ENCODE measurements at places on chromosomes 5 and 9.

GRCh38 chr5:74977471-74977870 is 74.9 kb downstream of the GCNT4 start:
- no peak for DNase-seq

GRCh38 chr9:3035579-3036332 is 191.9 kb upstream of the PUM3 start:
- DNase-seq, result no peak

GRCh38 chr9:38026021-38026809 is 42.8 kb downstream of the SHB start:
- DNase-seq, result no peak

- no peak for DNase-seq
Observed at GRCh38 chr9:122158202-122158601, 1.4 kb downstream of the NDUFA8 start.

- DNase-seq, result no peak
Observed at GRCh38 chr5:171476701-171477100, 57.3 kb downstream of the FGF18 start.

All from progenitor cell of endocrine pancreas (in vitro differentiated cells).